ENCODE measurements at places on chromosomes 7 and 10.

- no peak for DNase-seq
Observed at GRCh38 chr7:134016942-134017303, 110.2 kb upstream of the LRGUK start.

- DNase-seq: no peak
Observed at GRCh38 chr7:22204312-22204711, 152.6 kb downstream of the RAPGEF5 start.

GRCh38 chr10:90945491-90946070, 24.7 kb upstream of the ANKRD1 start:
- DNase-seq: no peak

DNA sequence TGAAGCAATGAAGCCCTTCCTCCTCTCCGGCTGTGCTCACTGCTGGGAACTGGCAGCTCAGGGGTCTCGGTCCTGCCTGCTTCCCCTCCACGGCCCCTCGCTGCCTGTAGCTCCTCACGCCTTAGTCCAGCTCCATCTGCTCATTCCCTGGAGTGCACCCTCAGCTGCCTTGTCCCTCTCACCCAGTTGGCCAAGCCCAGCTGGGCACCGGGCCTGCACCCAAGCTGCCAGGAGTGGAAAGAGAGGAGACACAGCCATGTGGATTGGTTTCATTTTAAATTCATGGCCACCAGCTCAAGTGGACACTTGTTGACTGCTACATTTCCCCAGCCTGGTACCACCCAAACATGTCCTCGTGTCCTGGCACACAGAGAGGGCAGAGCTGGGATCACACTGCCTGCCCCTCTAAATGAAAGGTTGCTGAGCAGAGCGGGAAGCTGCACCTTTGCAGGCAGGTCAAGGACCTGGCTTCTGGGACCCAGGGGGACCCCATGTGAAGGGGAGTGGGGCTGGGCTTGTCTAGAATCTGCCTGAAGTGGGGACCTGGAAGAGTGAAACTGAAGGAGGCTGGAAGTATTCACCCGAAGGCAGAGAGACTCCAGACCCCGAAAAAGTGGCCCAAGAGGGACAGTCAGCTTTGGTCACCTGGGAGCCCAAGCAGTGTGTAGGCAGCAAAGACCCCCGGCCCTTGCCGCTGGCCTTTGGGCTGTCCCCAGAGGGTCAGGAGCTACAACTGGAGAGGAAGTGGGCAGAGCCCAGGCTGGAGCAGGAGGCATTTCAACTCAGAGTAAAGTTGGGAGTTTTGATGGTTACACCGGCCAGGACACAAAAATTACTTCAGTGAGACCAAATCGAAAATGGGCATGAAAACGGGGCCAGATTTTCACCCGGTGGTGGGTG, 15.0 kb upstream of the BNIP3 start:
- DNase-seq: no peak

DNA sequence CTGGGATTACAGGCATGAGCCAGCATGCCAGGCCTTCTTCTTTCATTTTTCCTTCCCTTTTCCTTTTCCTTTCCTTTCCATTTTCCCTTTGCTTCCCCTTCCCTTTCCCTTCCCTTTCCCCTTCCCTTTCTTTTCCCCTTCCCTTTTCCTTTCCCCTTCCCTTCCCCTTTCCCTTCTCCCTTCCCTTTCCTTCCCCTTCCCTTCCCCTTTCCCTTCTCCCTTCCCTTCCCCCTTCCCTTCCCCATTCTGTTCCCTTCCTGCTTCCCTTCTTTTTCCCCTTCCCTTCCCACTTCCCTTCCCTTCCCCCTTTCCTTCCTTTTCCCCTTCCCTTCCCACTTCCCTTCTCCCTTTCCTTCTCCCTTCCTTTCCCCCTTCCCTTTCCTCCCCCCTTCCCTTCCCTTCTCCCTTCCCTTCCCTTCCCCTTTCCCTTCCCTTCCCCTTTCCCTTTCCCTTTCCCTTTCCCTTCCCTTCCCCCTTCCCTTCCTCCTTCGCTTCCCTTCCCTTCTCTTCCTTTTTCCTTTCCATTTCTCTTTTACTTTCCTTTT, 712.2 kb upstream of the POM121L12 start:
- DNase-seq: no peak

- DNase-seq: no peak
Observed at GRCh38 chr7:116161728-116162127, 48.6 kb upstream of the TES start.

- DNase-seq: no peak
Observed at GRCh38 chr7:79050603-79051002, 402.9 kb downstream of the MAGI2 start.

- no peak for DNase-seq
Observed at GRCh38 chr7:7330997-7331396, 148.7 kb downstream of the C1GALT1 start.

DNA sequence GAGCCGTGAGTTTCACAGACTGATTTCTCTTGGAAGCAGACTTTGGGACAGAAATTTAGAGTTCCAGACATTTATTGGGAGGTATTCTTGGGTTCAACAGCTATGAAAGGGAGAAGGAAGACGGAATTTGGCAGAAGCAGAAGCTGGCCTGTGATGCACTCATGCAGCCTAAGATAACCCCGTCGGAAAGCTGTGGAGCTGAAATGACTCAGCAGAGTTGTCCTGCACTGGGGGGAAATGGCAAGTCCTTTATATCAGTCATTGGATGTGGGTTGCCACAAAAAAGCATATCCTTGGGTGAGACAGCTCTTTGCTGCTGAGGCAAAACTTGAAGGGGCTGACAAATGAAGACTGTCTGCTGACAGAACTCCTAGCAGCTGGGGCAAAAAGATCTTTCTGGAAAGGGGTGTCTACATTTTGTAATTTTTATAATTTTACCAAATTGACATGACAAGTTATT, 11.5 kb upstream of the MICU1 start:
- DNase-seq: no peak

GRCh38 chr10:43204943-43205671, 61.8 kb downstream of the RASGEF1A start:
- DNase-seq: peak; percentile 68

GRCh38 chr7:35518767-35519166, 176.2 kb downstream of the HERPUD2 start:
- DNase-seq: no peak

DNA sequence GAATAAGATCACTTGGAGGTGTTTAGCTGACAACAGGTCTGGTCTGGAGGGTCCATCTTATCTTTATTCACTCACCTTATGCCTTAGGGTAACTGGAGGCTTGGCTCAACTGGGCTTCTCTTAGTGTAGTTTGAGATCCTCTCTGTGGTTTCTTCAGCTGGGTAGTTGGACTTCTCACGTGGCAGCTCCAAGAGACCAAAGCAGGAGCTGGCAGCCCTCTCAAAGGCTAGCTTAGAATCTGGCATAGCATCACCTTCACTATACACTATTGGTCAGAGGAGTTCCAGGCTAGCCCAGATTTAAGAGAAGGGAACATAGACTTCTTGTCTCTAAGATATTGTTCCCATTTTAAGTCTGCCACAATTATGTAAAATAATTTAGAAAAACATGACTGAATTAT, 16.4 kb downstream of the ADK start:
- DNase-seq: no peak

DNA sequence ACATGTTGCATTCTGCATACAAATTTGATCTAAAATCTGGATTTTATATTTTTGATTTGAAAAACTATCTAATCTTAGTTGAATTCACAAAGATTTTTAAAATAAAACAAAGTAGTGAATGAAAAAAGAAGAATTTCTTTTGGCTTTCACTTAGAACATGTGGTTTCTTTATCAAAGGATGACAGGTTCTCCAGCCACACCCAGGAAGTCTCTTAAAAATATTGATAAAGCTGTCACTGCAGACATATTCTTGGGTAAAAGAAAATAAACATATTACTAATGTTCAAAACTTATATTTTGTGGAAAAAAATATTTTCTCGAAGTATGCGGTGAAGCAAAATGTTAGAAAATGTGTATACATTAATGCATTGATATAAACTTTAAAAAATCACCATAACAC, 44.3 kb downstream of the ARL4A start:
- DNase-seq: no peak

GRCh38 chr7:140004672-140005071, 58.1 kb downstream of the PARP12 start:
- DNase-seq: no peak

GRCh38 chr10:6980353-6980752, 400.3 kb upstream of the PRKCQ start:
- no peak for DNase-seq

- no peak for DNase-seq
Observed at GRCh38 chr10:17273403-17273802, 45.4 kb downstream of the VIM start.

- DNase-seq: no peak
Observed at GRCh38 chr10:15609246-15609645, 110.5 kb downstream of the ITGA8 start.

DNA sequence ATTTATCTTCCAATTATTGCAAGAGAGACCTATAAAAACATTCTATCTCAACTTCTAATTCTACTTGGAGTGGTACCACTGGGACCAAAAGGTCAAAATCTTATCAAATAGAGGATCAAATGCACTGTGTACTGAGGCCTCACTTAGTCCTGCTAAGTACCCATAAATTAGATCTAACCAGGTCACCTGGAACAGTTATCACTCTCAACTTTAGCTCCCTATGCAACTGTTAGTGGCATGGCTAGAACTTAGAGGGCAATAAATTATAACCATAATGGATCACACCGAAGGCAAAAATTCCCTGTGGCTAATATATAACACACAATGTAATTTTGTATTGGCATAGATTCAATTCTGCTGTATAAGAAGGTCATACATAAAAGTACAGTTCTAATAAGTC, 428.9 kb downstream of the PCDH15 start:
- DNase-seq: no peak

DNA sequence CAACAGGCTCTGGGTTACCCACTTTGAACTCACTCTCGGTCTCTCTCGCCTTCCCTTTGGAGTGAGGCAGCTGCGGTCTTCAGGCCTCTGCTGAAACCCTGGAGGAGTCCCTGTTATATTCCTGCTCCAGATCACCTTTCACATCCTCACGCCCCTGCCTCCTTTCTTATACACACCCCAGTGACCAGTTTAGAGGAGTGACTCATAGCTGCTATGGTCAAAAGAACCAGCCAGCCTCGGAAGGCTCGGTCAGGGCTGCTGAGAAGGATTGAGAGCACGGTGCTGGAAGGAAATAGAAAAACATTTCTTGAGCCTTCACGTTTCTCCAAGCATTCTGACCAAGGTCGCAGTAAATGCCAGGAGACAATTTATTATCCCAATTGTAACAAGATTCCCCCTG, 28.3 kb upstream of the SVOPL start:
- no peak for DNase-seq

DNA sequence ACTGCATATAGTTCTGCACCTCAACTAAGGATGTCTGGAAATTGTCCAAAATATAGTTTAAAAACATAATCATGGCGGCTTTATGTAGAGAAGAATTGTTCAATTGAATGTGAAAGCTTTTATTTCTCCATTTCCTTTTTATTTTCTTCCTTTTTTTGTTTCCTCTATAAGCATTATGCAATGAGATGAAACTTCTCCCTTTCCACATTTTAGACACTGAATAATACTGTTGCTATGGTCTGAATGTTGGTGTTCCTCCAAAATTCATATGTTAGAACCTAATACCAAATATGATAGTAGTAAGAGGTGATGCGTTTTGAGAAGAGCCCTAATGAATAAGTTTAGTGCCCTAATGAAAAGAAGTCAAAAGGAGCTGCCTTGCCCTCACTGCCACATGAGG, 175.0 kb downstream of the RNLS start:
- no peak for DNase-seq

DNA sequence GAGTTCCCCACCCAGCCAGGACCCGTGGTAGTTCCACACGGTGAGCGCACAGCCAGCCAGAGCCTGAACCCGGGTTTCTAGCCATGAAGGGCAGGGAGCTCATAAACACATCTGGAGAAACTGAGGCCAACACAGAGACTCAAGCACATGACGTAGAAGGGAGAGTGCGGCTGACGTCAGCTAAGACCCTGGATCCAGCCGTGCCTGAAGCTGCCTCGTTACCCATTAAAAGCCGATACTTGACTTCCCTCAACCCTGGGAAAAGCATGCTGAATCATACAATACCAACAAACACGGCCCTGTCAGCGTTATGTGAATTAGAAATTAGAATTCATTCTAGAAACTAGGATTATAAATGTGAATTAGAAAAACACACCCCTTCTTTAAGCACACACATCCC, 65.2 kb upstream of the PDGFA start:
- DNase-seq: no peak

- DNase-seq: no peak
Observed at GRCh38 chr10:17144757-17145156, 15.1 kb upstream of the CUBN start.

DNA sequence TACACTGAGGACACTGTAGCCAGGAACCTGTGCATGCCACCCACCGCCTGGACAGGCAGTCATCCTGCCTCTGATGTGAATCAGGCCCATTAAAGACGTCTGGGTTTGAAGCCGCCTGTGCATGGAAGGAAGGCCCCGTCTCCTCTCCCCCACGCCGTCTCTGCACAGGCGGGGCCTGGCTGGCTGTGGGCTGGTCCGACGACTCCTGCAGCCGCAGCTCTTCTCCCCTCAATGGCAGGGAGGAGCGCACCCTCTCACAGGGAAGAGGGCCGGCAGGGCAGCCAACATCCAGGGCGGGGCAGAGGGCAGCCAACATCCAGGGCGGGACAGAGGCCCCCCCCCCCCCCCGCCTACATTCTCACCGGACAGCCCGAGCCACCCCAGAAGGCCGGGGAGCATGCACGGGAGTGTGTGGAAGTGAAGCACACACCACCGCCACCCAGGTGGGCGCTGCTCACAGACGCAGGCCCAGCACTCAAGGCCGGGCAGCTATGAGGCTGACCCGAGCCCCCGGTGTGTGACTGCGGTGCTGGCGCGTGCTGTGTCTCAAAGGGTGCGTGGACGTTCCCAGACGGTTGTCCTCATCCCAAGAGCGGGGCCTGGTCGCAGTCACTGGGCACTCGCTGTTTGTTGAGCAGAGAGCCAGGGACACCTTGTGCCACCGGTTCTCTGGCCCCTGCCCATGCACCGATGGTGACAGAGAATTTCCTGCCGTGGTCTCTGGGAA, 19.1 kb downstream of the DPYSL4 start:
- DNase-seq: no peak

DNA sequence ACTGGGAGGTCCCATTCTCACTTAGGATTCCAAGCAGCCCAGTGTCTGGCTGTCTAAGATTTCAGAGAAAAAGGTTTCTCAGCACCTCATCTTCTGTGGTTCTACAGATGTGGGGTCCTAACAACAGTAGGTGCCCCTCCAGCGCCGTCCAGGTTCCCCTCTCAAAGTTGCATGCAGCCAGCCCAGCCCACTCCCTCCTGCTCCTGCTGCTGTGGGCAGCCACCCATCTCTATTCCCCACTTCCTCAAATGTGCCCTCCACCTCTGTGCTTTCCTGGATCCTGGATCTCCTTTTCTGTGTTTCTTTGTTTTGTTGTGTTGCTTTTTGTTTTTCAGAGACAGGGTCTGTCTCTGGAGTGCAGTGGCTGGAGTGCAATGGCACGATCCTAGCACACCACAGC, 13.3 kb upstream of the SLC18A3 start:
- no peak for DNase-seq

- no peak for DNase-seq
Observed at GRCh38 chr7:158646766-158647474, 57.7 kb downstream of the NCAPG2 start.

DNA sequence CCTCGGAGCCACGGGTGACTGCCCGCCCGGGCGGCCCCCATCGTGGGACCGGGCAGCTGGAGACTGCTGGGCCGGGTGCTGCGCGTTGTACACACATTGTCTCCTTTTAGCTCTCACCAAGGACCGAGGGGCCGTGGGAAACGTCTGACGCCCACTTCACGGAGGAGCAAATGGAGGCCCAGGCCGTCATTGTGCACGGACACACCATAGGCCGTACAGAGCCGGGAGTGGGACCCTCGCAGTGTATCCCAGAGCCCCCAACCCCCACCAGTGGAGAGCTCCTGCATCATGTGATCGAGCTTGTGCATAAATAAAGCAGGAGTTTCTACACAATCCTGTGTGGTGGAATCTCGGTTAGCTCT, 722 bp downstream of the DENND10 start:
- peak; percentile 68 for DNase-seq

Data from type B pancreatic cell (in vitro differentiated cells).